ENCODE measurements at places on chromosomes 3 and 15.
A peak's percentile ranks its signal among the peaks of the same experiment; 100 is the strongest.

- no peaks in the 10 kb centered on the region for H3K36me3 ChIP-seq
- H3K4me1 ChIP-seq: no peaks in the 10 kb centered on the region
- H3K27me3 ChIP-seq: no peaks in the 10 kb centered on the region
Measured at GRCh38 chr15:31031471-31032067, 40.1 kb upstream of the MTMR10 start.

GRCh38 chr3:111733856-111734255 is 125.2 kb upstream of the PHLDB2 start:
- H3K4me1 ChIP-seq: no peaks in the 10 kb centered on the region
- H3K27ac ChIP-seq: no peak overlapping the region
- no peak overlapping the region for H3K4me3 ChIP-seq
- no peak for DNase-seq
- no peaks in the 10 kb centered on the region for H3K27me3 ChIP-seq

DNA sequence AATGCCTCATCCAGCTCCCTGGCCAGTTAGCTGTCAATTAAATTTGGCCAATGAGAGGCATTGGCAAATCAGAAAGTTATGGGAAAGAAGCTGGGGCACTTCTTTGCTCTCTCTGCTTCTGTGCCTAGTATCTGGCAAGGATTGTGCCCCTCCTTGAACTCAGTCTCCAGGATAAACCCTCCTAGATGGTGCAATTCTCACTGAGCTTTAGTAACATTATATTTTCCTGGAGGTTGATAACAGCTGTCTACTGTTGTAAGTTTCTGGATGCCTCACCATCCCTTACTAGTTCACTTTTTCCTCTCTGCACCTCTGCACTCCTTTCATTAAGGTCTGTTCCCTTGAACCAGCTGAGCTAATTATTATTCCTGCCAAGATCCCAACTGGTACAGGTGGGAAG is 329.5 kb downstream of the MFSD1 start:
- DNase-seq: no peak
- no peaks in the 10 kb centered on the region for H3K4me1 ChIP-seq
- H3K4me3 ChIP-seq: no peak overlapping the region
- H3K27ac ChIP-seq: no peak overlapping the region
- no peaks in the 10 kb centered on the region for H3K36me3 ChIP-seq

DNA sequence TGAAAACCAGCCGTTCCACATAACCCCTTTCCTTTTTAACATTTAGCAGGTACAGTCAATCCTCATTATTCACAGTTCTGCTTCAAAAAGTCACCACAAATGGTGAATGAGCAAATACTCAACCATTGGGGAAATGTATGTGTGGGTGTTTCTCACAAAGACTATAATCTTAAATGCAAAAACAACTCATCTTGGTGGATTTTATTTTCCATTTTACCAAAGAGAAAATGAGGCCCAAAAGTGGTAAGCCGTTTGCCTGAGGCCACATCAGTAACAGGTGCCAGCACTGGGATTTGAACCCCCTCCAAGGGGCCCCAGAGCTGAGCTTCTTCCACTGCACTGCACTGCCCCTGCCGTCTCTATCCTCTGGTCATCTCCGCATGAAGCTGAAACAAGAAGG is 208.8 kb downstream of the OSBPL10 start:
- no peaks in the 10 kb centered on the region for H3K27me3 ChIP-seq
- no peak for DNase-seq
- no peak overlapping the region for H3K27ac ChIP-seq

DNA sequence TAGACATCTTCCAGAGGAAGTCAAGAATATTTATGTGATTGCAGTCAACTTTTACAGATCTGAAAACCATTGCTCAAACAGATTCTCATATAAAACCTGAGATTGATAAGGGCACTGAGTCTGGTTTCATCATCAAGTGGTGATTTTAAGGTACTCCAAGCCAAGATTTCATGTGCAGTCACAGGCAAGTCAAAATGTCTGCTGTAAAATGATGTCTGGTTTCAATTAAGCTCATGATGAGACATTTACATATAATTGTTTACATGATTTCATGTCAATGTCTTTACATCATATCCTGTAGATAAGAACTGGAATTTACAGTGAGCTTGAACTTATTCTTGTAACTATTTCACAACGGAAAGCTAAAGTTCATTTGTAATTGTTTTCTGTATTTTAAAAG is 1215.5 kb downstream of the ROBO2 start:
- no peak overlapping the region for H3K27ac ChIP-seq
- peaks cover 4% of the 10 kb centered on the region for H3K4me1 ChIP-seq

DNA sequence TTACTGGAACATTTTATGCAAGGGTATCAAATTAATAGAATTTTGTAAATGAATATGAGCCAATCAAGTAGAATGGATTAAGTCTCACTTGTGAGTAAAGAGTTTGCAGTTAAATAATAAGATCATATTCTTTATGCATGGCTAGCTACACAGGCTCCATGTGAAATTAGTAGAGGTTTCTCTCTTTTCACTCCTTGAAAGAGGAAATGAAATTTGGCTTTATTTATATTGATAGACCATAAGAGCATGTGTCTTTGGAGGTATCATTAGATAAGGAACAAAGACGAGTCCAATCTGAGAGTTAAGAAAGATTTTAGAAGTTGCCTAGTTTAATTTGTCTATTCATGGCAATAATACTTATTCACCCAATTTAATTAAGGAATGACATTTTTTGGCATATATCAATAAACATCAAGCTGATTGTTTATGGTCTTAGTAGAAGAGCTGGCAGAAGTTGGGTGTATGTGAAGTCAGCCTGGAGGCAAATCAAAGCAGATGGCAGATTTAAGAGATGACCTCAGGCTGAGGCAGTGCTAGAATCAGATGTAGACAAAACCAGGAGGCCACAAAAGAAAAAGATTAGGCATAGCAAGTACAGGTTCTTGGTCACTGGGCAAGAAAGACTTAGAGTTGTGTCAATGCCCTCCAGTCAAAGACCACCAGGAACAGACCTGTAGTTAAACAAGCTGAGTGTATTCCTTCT is 406.5 kb upstream of the ARHGEF26 start:
- H3K27me3 ChIP-seq: no peaks in the 10 kb centered on the region
- no peaks in the 10 kb centered on the region for H3K36me3 ChIP-seq

DNA sequence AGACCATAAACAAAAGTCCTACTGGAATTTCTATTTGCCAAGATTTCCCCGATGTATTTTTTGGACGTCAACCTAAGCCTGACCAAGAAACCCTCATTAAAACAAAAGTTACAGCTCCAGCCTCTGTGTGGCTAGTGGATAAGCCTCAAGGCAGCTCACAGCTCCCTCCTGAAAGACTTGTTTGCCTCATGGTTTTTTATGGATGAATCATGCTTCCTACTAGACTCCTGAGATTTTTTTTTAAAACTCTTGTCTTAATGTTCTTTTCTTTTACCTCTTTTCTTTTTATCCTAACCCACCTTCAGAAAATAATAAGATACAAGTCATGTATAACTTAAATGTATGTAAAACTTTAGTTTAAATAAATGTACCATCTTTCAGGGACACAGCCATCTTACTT is 52.4 kb downstream of the SUCNR1 start:
- H3K4me3 ChIP-seq: no peak overlapping the region
- DNase-seq: no peak
- H3K27ac ChIP-seq: no peak overlapping the region
- H3K36me3 ChIP-seq: no peaks in the 10 kb centered on the region
- no peaks in the 10 kb centered on the region for H3K27me3 ChIP-seq

DNA sequence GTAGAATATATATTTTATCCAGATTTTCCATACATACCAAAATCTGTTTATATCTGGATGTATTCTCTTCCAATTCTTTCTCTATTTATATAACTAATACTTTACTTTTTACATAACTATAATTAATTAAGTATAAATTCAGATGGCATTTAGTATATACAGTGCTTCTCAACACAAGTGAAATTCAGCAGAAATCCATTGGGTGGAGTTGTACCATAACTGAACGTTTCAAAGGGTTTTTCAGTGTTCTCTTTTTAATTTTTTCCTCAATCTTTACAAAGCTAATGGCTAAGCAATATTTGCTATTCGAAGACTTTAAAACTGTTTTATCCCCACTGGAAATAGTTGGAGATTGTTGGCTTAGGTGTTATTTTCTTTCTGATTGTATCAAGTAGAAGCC is 13.9 kb upstream of the ZBBX start:
- H3K27ac ChIP-seq: no peak overlapping the region
- H3K27me3 ChIP-seq: no peaks in the 10 kb centered on the region
- no peak for DNase-seq

GRCh38 chr3:193688834-193689714 is 96.1 kb downstream of the OPA1 start:
- DNase-seq: no peak
- no peaks in the 10 kb centered on the region for H3K36me3 ChIP-seq
- no peaks in the 10 kb centered on the region for H3K27me3 ChIP-seq
- no peak overlapping the region for H3K4me3 ChIP-seq
- H3K4me1 ChIP-seq: peaks cover 2% of the 10 kb centered on the region
- H3K27ac ChIP-seq: no peak overlapping the region

DNA sequence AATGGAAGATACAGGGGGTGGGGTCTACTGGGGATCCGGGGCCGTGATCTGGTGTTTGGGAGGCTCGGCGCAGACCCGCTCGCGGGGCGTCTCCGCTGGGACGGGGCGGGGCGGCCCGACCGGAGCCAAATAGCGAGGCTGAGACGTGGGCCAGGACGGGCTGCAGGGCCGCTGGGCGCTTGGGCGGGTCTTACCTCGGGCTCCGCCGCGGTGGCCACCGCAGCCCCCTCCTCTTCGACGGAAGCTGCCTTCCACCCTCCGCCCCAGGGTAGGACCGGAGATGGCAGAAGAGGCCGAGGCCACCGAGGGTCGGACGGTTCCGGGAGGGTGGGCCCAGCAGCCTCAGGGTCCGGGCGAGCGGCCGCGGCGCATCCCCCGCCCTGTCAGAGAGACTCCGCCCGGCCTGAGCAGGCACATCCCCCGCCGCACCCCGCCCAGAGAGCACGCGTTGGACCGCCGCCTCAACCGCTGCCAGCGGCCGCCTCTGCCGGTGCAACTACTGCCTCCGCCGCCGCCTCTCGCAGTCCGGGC is 399 bp downstream of the MYO9A start:
- H3K4me1 ChIP-seq: no peaks in the 10 kb centered on the region
- DNase-seq: peak; percentile 84
- peak overlapping the region; percentile 53 for H3K4me3 ChIP-seq
- H3K27me3 ChIP-seq: no peaks in the 10 kb centered on the region
- H3K36me3 ChIP-seq: no peaks in the 10 kb centered on the region
- H3K27ac ChIP-seq: peak overlapping the region; percentile 74

- no peaks in the 10 kb centered on the region for H3K36me3 ChIP-seq
- H3K27ac ChIP-seq: no peak overlapping the region
- H3K4me1 ChIP-seq: peaks cover 6% of the 10 kb centered on the region
Measured at GRCh38 chr15:49644364-49644794, 23.5 kb downstream of the DTWD1 start.

- no peak overlapping the region for H3K27ac ChIP-seq
- no peak for DNase-seq
- H3K27me3 ChIP-seq: no peaks in the 10 kb centered on the region
- H3K4me1 ChIP-seq: peaks cover 2% of the 10 kb centered on the region
Measured at GRCh38 chr15:41980654-41981323, 8.4 kb upstream of the EHD4 start.

- H3K4me1 ChIP-seq: peaks cover 4% of the 10 kb centered on the region
- no peak for DNase-seq
- H3K27me3 ChIP-seq: no peaks in the 10 kb centered on the region
- H3K27ac ChIP-seq: no peak overlapping the region
- no peak overlapping the region for H3K4me3 ChIP-seq
Measured at GRCh38 chr3:26657348-26657976, 34.9 kb downstream of the LRRC3B start.

Measured in mesendoderm (in vitro differentiated cells).